ENCODE measurements at places on chromosomes 11 and 22.

- DNase-seq = no peak
These were observed 161.2 kb upstream of the PLET1 start for GRCh38 chr11:112421879-112422278.

DNA sequence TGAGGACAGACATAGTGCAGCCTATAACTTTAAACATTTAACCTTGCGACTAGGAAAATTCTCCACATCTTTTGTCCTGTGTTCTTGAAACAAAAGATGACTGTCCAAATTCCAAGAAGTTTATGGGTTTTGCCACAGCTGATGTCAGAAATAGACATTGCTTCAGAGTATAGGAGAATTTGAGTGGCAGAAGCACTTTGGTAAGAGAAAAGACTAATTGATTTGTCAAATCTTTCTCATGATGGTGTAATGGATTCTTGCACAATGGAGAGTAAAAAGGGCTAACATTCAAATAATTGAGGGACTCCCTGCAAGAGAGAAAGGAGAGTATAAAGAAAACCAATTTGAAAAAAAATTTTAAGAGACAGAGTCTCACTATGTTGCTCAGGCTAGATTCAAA, 25.3 kb downstream of the C11orf58 start:
- no peak for DNase-seq

- DNase-seq = no peak
These were observed 22.0 kb downstream of the ST14 start for GRCh38 chr11:130181295-130182272.

DNA sequence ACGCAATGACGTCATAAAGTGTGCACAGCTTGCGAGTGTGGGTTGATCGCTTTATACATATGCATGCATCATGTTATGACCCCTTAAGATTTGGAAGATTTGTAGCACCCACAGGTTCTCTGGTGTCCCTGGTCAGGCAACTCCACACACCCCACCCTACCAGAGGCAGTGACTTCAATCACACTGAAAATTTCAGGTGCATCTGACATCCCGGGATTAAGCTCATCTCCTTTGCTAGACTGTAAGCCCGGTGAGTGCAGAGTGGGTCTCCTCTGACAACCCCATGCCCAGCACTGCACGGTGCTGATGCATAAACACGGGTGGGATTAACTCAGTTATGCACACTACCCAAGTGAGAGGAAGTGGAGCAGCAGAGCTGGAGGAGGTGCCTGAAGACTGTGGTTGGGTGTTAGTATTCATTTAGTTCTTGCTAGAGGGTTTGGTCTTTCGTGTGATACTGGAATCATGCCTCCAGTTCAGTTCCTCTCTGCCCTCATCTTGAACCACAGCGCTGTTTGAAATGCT, 6.5 kb downstream of the ARSA start:
- DNase-seq = peak; percentile 42

DNA sequence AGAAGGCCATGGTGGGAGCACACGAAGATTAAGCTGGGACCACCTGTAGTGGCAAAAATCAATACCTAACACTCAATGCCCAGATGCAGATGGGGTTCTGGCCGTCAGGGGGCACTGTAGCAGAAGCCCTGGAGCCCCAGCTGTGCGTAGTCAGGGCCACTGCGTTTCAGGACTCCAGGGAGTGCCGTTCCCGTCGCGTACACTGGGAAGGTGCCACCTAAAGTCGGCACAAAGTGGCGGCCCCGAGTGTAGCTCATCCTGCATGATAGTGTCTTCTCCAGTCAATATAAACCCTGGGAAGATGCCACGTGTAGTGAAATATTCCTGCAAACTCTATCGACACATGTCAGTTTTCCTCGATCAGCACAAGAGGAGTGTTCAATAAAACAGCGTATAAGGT, 123.8 kb upstream of the NTM start:
- DNase-seq = peak; percentile 77

GRCh38 chr22:48957311-48957986, 870.2 kb downstream of the BRD1 start:
- DNase-seq = no peak

DNA sequence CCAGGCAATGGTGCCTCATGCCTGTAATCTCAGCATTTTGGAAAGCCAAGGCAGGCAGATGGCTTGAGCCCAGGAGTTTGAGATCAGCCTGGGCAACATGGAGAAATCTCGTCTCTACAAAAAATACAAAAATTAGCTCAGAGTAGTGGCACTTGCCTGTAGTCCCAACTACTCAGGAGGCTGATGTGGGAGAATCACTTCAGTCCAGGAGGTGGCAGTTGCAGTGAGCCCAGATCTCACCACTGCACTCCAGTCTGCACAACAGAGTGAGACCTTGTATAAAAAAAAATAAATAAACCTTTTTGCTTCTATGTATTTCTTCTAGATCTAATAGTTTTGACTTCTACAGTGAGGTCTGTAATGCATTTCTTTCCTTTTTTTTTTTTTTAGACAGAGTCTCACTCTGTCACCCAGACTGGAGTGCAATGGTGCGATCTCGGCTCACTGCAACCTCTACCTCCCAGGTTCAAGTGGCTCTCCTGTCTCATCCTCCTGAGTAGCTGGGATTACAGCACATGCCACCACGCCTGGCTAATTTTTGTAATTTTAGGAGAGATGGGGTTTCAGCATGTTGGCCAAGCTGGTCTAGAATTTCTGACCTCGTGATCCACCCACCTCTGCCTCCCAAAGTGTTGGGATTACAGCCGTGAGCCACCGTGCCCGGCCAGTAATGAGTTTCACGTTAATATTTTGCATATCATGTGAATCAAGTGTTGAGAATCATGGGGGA, 18.1 kb upstream of the RDX start:
- DNase-seq = no peak

DNA sequence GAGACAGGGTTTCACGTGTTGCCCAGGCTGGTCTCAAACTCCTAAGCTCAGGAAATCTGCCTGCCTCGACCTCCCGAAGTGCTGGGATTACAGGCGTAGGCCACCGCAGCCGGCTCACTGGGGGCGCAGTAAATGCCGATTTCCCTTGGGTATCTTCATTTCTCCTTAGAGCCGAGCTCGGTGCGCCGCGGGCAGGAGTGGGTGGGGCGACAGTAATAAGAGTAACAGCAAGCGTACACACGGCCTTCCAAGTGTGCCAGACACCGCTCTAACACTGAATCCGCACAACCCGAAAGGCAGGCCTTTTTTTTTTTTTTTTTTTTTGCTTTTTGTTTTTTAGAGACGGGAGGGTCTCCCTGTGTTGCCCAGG, 500 bp upstream of the ADSL start:
- DNase-seq = no peak

DNA sequence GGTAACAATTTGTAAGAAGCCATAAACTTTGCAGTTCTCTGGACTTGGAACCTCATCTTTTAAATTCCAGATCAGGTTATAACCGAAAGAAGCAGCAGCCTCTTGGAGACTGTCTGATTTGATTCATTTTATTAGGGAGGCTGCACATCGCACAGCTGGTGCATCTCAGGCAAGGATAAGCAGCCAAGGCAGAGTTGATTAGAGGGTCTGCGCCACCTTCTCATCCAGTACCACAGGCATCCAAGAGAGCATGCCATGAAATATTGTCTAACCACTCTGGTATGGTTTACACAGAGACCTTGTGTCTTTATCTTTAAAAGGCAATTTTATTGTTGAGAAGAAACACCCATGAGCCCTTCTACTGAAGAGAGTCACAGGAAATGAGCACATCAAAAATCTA, 16.2 kb upstream of the CWF19L2 start:
- DNase-seq = no peak

DNA sequence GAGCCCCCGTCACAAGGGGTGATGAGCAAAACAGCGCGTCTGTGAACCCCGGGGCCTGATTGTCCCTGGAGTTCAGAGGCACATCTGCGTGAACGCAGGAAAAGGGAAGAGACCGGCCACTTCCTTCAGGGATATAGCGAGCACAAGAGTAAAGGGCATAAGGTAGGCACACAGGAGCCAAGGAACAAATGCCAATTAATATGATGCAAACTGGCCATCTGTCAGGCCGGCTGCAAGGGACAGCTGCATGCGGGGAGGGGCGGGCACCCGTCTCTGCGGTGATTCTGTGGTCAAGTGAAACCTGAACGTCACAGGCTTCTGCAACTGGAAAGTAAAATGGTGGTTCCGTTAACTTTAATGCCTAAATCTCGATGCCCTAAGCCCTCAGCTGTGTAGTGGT, 64.7 kb downstream of the TRIM29 start:
- DNase-seq = no peak

DNA sequence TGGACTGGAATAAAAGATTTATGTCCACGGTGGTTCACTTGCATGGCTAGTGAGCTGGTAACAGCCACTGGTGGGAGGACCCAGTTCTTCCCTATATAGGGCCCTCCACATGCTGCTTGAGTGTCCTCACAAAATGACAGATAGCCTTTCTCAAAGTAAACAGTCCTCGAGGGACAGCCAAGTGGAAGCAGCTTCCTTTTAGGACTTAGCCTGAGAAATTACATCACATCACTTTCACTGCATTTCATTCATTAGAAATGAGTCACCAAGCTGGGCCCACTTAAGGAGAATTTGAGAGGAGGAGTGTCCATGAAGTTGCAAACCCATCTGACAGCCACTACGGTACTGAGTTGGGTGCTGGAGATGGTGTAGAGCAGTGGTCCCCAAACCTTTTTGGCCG, 7.0 kb downstream of the ISX start:
- DNase-seq = no peak

GRCh38 chr11:119363081-119363850, 16.8 kb upstream of the MFRP start:
- DNase-seq = no peak

- DNase-seq = no peak
These were observed 13.1 kb downstream of the CCDC34 start for GRCh38 chr11:27349919-27350318.

DNA sequence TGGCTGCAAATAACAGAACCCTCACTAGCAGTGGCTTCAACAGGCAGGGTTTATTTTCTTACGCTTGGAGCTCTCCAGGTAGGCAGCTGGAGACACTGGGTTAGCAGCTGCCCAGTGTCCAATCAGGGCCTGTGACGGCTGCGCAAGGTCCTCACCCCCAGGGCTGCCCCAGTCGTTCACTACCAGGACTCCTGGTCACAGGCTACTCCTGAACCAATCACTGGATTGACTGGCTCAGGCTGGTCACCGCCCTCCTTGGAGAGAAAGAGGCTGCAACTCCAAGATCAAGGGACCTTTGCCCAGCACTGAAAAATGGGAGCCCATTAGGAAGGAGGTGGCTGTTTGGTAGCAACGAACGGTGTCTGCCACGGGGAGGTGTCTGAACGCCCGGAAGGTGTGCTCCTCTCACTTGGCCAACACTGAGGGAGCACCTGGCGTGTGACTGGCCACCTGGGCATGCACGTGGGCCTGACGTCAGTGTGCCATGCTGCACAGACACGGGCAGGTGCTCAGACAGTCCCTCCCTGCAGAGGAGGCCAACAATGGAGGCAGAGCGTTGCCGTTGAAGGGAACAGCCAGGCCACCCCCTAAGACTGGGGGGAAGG, 5.1 kb downstream of the ARSA start:
- no peak for DNase-seq

GRCh38 chr11:15185021-15185420, 70.3 kb downstream of the INSC start:
- no peak for DNase-seq

All from pons (tissue), 1 donor.